GM04504 (cell line): ENCODE measurements at places on chromosomes 6 and 20.

DNA sequence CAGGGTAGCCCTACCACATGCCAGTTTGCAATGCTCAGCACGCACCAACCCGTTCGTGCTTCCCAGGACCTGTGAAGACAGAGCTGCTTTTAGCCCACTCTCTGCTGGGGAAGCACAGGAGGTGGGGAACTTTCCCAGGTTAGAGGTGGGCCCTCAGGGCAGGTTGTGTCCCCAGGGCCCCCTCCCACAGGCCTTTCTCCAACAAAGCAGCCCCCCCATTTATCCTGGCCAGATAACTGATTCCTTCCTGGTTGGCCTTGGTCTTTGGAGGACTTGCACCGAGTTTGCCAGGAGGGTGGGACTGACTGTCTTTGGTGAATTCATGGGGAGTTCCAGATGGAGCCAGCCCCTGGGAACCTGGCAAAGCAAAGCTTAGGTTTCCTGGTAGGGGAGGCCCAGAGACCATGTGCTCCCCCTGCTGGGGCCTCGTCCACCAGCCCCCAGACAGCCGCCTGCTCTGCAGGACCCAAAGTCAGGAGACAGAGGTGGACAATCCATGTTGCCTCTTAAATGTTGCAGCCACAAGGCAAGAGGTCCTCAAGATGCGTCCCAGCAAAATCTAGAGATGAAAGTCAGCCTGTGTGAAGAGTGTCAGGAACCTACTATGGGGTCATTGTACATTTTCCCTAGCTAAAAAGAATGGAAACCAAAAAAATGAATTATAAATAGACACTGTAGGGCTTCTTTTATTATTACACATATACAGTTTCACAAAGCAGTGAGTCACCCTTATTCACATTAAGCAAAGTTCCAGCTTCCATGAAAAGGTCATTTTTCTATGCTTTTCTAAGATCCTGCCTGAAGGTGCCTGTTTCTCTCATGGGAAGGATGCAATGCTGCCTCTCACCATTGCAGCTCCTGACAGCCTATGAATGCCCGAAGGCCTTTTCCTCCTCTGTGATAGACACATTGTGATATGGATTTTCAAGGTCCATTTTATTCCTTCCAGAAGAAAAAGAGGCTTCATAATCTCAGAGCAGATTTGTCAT lies 497.8 kb downstream of the PREX1 start:
- no peak for DNase-seq

DNA sequence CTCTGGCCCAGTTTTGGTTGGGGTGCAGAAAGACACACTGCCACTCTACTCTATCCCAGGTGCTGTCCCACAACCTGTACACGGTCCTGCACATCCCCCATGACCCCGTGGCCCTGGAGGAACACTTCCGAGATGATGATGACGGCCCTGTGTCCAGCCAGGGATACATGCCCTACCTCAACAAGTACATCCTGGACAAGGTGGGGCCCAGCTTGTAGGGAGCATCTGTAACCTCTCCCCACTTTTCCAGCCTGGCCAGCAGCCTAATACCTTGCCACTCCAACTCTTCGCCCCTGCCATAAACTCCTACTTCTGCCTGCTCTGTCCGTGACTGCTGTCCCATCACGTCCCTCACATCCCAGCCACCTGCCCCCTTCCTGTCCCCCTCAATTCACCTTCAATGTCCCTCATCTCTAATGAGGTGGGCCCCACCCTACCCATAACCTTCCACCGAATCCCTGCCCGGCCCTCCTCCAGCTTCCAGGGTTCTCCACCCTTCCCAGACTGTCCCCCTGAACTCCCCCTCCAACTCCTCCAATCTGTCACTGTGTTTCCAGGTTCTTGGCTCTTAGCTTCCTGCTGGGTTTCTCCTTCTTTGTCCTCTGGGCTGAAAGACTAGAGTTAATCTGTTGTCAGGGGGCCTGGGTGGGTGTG lies 12.1 kb downstream of the DEF6 start:
- DNase-seq, result no peak

- DNase-seq, result peak; percentile 38
Measured at GRCh38 chr6:153117986-153118879, 12.8 kb downstream of the RGS17 start.

DNA sequence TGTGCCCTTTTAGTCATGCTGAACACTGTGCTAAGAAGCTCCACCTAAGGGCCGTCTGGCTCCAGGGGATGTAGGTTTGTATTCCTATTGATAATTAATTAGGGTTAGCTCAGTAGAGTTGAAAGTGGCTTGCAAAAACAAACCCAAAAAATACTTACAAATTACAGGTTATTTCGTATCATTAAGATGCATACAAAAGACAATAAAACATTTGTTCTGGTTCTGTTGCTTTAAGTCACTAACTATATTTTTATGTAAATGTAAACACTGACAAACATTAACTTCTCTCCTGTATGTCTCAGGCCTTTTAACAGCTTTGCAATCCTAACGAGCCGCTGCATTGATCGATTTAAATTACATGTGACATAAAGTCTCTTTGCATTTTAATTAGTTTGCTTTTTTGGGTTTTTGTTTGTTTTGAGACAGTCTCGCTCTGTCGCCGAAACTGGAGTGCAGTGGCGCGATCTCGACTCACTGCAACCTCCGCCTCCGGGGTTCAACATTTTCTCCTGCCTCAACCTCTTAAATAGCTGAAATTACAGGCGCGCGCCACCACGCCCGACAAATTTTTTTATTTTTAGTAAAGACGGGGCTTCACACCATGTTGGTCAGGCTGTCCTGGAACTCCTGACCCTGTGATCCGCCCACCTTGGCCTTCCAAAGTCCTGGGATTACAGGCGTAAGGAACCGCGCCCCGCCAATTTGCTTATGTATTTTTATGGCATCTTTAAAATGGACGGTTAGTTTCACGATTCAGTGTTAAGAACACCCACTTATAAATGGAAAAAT lies 110.9 kb downstream of the HFE start:
- no peak for DNase-seq

- DNase-seq, result no peak
Measured at GRCh38 chr6:44668391-44668930, 281.0 kb downstream of the CDC5L start.

- DNase-seq, result no peak
Measured at GRCh38 chr6:127267646-127268625, 1.3 kb downstream of the RNF146 start.

DNA sequence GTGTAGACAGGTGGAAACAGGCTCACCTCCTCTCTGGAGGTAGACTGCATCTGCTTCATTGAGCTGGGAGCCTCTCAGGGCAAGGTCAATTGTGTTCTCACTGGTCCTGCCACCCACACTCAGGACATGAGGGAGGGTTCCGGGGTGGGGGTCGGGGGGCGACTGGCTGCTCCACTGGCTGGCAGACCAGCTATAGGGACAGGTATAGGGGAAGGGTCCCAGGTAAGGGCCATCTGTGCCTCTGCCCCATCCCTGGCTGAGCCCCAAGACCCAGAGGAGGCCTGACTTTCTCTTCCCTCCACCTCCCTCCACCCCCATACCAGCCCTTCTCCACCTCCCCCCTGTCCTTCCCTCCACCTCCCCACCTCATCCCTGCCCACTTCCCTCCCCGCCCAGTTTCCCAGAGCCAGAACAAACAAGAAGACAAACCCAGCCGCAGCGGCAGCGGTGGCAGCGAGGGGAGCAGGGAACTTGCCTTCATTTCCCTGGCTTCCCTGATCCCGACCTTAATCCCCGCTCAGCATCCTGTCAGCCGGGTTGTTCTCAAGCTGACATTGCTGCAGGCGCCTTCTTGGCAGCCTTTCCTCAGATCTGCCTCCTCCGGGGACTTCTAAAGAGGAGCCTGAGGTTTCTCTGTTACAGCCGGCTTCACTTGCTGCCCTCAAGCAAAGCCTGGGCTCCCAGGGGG lies 18.3 kb upstream of the FOXP4 start:
- no peak for DNase-seq

GRCh38 chr20:34549291-34549928 lies 9.1 kb upstream of the MAP1LC3A start:
- no peak for DNase-seq

DNA sequence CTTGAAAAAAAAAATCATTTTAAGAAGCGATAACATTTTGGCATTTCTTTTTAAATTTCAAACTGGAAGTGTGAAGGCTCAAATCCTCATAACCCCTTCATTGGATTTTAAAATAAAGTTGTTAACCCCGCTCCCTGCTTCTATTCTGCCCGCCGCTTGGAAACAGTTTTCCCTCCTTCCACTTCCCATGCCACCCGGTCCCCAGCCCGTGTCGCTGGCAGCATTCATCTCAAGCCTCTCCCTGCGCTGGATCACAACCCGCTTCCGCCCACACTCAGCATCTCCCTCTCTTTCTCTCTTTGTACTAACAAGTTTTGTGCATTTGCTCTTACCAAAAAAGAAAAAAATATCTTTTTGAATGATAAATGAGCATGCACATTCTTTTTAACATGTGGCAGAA lies 15.4 kb upstream of the PDE10A start:
- no peak for DNase-seq

- DNase-seq, result no peak
Measured at GRCh38 chr6:125789576-125790357, 993 bp upstream of the NCOA7 start.

GRCh38 chr6:33118525-33119123 lies 42.8 kb downstream of the HLA-DPB1 start:
- no peak for DNase-seq

DNA sequence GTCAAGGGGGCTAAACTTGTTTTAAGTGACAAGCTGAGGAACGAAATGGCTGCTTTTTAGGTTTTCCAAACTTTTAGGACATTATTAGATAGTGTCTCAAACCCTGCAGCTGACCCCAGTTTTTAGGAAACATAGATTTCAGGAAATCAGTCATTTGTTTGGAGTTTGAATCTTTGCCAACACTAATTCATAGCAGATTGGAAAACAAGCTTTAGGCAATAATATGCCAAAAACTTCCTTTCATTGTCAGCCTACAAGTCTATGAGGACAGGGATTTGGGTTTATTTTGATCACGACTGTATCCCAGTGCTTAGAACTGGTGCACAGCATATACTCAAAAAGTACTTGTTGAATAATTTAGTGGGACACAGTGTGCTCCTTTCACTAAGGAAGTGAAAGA lies 123.2 kb downstream of the TINAG start:
- peak; percentile 17 for DNase-seq

DNA sequence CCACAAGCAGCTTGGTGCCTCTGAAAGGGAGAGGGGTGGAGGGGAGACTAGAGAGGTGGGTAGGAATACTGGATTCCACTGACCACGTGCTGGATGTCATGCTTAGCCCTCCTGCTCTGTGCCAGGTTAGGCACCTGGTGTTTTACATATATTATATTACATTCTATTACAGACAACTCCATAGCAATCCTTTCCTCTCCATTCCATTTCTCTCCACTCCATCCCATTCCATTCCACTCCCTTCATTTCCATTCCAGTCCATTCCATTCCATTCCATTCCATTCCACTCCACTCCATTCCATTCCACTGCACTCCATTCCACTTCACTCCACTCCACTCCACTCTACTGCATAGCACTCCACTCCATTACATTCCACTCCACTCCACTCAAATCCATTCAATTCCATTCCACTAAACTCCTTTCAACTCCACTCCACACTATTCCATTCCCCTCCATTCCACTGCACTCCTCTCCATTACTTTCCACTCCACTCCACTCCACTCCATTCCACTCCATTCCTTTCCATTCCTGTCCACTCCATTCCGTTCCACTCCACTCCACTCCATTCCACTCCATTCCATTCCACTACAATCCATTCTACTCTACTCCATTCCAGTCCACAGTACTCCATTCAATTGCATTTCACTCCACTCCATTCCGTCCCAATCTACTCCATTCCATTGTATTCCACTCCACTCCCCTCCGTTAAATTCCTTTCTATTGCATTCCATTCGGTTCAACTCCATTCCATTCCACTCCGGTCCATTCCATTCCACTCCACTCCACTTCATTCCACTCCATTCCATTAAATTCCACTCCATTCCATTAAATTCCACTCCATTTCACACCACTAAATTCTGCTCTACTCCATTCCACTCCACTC lies 27.2 kb upstream of the DEFB125 start:
- no peak for DNase-seq

- no peak for DNase-seq
Measured at GRCh38 chr20:48794816-48795457, 32.9 kb downstream of the PREX1 start.

DNA sequence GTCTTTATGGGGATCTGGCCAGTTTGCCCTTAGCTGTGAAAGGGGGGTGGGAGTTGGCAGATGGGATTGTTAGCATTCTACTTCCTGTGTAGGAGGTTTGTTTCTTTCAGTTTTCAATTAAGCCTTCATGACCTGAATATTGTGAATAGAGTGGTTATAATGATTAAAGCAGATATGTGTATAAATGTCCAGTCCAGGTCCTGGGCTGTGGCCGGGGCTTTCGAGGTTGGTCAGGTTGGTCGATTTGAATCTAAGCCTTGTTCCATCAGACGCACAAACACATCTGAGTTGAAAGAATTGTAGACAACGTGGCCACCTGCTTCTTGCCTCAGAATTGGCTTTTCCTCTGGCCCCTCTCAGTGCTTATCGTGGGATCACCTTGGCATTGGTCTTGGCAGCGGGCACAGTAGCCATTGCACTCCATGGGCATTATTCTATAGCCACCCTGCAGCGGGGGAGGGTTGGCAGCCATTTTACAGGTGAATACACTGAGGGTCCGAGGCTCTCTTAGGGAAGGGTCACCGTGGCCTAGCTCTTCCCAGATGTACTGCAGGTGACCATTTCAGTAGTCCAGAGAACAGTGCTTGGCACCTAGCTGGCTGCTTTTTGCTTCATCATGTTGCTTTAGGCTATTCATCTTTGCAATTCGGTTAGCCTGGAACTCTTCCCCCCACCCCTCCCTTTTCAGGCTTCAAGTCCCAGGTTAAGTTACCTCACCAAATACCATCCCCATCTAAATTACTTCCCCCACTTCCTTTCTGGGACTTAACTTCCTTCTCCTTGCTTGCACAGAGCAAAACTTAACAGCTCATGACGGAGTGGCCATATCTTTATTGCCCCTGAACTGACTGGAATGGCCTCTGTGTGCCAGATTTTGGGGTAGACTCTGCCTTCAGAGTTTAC lies 1.1 kb downstream of the RNF114 start:
- no peak for DNase-seq

- no peak for DNase-seq
Measured at GRCh38 chr6:25801436-25801835, 30.4 kb downstream of the SLC17A1 start.

DNA sequence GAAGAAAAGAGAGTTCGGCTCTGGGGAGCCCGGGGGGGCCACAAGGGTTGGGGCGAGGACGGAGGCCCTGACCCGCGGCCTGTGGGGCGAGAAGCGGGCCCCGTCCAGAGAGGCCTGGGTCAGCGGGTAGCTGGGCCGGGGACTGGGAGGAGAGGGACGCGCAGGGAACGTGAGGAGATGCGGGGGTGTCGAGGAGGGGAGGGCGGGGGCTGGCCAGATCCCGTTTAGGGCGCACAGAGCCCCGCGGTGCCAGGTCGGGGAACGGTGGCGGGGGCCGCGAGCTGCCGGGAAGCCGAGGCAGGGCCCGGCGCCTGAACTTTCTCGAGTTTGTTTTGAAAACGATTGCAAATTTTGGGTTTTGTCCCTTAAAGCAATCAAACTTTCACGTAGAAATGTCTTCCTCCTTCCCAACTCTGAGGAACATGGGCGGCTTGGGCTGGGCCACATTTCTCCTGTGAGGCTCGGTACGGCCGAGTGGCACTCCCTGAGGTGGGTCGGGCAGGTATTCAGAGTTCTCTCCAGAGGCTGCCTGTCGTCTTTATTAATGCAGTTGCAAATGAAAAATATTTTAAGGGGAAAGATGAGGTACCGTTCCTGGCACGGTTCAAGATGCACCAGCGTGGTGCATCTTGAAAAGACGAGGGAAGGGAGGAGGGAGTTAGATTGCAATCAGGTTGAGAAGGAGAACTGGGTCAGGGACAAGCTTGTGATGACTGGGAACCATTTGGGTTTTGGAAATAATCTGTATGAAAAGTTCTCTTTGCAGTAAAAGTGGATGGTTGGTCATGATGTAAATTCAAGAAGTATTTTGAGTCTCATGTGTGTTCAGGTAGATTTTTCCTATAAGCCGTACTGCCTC lies 972 bp downstream of the RNF8 start:
- no peak for DNase-seq
